ENCODE measurements at places on chromosomes 4 and X.
A peak's percentile ranks its signal among the peaks of the same experiment; 100 is the strongest.

DNA sequence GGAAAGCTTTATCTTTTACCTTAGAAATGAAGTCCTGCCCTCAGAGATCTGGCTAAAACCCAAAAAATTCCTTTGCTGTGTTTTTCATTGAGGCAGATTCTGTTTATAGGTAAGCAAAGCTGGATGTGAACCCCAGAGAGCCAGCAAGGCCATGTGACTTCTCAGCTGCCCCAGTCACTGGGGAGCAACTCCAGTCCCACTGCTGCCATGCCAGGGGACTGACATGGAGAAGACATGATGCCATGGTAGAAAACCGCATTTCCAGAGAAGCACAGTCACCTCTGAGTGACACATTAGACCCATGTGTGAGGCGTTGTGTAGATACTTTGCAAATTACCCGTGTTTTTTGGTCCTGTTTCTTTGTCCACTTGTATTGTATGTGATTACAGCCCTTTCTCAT lies 45.4 kb downstream of the PTTG2 start:
- no peak for DNase-seq

GRCh38 chr4:1509366-1509765 lies 103.1 kb upstream of the NKX1-1 start:
- no peak for DNase-seq

DNA sequence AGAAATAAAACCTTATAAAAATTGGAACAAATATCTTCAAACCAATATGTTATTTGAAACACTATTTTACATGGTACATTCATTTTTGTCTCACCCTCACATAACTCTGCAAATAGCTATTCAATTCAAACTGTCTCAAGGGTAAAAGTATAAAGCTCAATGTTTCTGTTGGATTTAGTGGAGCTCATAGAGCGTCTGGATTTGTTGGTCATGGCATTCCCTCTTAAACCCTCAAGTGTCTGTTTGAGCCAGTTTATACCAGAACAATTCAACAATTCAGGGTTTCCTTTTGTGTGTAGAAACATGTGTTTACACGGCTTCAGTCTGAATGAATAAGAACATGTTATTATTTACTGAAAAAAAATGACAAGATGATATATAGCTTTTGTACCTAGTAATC lies 161.6 kb downstream of the PCDH18 start:
- no peak for DNase-seq

- no peak for DNase-seq
Observed at GRCh38 chr4:67892905-67893304, 9.1 kb upstream of the TMPRSS11D start.

DNA sequence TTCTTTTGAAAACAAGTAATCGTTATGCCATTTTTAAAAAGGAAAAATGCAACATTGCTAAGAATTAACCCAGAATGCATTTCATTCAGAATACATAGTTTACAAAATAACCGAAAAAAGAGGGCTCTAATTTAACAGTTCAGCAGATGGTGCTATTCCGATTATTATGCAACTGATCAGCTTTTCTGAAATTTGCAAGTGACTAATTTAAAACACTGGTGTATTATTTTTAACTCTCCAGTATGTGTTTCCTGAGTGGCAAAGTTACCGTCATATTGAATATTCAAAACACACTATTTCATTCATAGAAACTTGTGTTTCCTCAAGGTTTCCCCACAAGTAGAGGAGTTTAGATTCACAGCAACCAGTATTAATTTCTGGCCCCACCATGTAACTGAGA lies 21.1 kb downstream of the ZBTB49 start:
- DNase-seq: no peak

- no peak for DNase-seq
Observed at GRCh38 chr4:177484613-177485021, 42.4 kb upstream of the AGA start.

DNA sequence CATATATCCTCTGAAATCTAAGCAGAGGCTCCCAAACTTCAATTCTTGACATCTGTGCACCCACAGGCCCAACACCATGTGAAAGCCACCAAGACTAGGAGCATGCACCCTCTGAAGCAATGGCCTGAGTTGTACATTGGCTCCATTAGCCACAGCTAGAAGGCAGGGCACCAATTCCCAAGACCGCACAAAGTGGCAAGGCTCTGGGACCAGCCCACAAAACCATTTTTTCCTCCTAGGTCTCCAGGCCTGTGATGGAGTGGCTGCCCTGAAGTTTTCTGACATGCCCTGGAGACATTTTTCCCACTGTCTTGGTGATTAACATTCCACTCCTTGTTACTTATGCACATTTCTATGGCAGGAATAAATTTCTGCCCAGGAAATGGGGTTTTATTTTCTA lies 232.2 kb upstream of the GRID2 start:
- DNase-seq: no peak

DNA sequence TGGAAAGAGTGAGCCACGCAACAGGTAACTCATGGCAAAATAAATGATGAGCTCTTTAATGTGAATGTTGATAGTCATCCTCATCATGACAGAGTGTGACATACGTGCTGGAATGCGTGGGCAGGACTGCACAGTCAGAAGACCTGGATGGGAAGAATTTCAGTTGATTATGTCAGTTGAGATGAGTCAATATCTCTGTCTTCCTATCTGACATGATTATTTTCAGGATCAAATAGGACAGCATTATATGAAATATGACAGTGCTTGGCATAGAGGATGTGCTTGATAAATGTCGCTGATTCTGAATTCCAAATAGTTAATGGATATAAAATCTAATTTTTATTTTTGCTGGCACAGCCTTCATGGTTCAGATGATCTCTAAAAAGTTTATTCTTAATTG lies 95.1 kb downstream of the IL15 start:
- DNase-seq: no peak

GRCh38 chr4:163600727-163601126 lies 106.2 kb downstream of the TMA16 start:
- DNase-seq: no peak

DNA sequence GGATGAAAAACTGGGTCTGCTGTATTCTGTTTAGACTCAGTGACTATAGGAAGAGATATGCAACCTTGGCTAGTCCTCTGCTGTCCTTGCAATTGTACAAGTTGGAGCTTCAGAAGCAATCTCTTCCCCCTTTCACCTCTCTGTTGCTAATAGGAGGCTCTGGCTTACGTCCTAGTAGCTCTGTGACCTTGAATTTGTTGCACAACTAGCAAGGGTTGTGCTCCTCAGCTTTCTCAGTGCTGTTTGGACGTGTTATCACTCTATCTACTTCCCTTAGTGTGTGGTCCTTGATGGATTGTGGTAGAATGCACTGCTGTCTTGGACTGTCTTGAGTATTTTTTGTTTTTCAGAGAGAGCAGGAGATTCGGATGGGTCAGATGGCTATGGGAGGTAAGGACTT lies 3.4 kb upstream of the ITGB1BP2 start:
- DNase-seq: no peak

DNA sequence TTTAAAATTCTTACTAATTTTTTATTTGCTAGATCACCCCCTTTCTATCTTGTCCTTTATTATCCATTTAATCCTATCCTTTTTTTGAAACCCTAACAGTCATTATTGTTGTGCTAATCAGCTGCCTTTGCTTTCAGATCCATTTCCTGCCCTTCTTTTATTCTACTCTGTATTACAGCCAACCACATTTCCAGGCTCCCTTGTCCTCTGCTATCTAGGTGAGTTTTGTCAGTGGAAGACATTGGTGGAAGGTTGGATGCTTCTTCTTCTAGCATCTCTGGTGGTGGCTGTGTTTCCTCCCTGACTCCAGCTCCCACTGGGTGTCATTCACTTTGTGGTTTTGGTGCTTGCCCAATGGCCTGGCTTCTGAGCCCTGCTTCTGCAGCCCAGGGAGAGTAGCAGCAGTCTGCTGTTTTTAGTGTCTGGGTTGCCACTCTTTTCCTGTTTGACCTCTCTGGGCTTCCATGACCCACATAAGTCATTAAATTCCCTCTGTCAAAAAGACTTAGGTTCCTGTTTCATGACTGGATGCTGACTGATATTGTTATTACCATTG lies 225.2 kb upstream of the PGRMC2 start:
- DNase-seq: no peak

- DNase-seq: no peak
Observed at GRCh38 chrX:22922961-22923360, 76.8 kb upstream of the DDX53 start.

DNA sequence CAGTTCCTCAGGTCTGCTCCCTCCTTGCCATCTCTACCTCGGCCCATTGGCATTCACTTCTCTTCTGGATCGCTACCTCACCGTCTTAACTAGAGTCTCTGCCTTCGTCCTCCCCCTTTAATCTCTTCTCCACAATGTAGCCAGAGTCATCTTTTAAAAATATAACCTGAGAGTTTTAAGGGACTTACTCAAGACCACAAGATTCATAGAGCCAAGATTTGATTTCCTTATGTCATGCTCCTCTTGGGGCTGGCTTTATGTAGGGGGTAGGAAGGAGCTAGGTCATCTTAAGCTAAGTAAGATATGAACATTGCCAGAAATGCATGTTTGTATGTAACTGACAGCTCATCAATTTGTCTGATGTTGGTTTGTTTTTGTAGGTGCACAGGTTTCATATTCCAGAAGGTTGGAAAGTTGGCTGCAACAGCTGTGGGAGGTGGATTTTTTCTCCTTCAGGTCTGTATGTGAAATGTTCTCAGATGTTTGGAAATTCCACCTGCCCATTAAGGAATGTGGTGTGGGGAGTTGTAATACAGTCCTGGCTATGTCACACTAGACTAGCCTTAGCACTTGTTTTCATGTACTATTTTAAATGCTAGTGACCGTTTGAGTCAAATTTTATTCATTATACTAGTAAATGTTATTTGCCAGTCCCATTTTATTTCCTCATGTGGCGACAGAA lies 19.6 kb downstream of the FUNDC2 start:
- DNase-seq: no peak

DNA sequence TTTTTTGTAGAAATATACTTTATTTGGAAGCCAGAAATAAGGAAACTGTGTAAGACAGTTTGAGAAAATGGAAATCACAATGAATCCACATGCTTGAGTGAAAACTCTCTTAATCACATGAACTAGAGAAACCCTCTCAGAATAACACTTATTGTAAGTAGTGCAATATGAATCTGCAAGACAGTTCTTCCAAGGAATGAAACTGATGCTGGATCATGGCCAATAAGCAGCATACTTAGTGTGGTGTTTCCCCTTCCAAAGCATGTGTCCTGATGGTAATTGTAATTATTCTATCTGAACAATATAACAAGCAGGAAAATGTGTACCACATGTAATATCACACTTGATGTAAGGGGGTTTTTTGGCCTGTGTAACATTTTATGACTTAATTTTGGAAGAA lies 1870.5 kb upstream of the TENM3 start:
- DNase-seq: no peak

GRCh38 chr4:121255986-121256750 lies 92.0 kb upstream of the TNIP3 start:
- peak; percentile 34 for DNase-seq

GRCh38 chrX:76148041-76148665 lies 24.7 kb upstream of the PBDC1 start:
- DNase-seq: no peak

- DNase-seq: no peak
Observed at GRCh38 chrX:155893521-155893920, 12.4 kb downstream of the VAMP7 start.

DNA sequence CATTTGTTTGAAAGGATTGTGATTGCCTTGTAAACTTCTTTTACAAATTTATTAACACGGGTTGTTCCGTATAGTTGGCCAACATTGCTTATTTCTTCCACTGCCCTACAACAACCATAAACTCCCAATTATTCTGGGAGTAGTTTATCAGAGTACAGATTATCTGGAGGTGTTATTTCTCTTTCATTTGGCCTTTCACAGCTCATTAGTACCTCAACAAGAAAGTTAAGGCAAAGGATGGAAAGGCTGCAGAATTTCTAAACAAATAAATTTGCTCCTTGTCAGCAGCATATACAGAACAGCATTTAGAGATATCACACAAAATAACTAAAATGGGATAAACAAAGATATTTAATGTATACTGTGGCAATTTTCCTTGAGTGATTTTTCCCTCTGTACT lies 548.8 kb downstream of the DMD start:
- no peak for DNase-seq

DNA sequence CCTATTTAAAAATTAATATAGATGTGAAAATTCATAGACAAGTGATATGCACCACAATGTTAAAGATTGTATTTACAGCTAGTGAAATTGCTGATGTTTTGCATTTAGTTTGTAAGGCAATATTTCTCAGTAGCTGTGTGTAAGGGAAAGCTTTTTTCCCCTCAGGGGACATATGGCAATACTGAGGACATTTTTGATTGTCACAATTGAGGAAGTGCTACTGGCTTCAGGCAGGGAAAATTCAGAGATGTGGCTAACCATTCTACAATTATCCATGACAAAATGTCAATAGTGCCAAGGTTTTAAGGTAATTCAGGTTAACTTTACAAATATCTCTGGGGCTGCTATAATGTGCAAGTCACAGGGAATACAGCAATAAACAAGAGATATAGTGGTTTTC lies 66.1 kb upstream of the IL15 start:
- DNase-seq: no peak

GRCh38 chr4:33184657-33185290 lies 2464.6 kb downstream of the PCDH7 start:
- DNase-seq: no peak

- DNase-seq: no peak
Observed at GRCh38 chr4:155761916-155762315, 3.1 kb downstream of the GUCY1B1 start.

DNA sequence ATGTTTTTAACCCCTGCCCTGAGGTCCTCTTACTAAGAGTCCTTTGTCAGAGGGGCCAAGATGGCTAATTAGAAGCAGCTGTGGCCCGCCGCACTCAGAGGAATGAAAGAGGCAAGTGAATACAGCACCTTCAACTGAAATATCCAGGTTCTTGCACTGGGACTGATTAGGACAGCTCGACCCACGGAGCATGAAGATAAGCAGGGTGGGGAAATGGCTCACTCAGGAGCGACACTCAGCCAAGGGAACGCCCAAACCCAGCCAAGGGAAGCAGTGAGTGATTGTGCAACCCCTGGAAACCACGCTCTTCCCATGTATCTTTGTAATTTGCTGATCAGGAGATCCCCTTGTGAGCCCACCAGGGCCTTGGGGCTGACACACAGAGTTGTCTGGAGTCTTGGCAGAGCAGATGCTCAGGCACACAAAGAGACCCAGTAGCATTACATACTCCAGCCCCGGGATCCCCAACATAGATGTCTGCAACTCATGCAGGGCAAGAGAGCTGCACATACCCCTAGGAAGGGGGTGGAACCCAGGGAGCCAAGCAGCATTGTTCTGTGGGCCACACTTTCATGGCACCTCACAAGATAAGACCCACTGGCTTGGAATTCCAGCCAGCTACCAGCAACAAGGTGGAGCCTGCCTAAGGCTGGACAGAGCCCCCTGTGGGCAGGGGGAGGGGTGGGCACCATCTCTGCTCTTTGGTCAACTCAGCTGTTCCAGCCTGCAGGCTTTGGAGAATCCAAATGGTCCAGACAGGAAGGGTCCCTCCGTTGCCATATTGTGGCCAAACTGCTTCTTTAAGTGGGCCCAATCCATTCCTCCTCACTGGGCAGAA lies 23.3 kb downstream of the F8A3 start:
- DNase-seq: no peak

GRCh38 chrX:23759821-23760220 lies 16.7 kb upstream of the ACOT9 start:
- no peak for DNase-seq

- DNase-seq: no peak
Observed at GRCh38 chr4:145520172-145520571, 38.5 kb downstream of the SMAD1 start.

- DNase-seq: no peak
Observed at GRCh38 chr4:108166038-108166437, 2.7 kb downstream of the LEF1 start.

GRCh38 chr4:134668237-134668636 lies 466.6 kb upstream of the PABPC4L start:
- DNase-seq: no peak

GRCh38 chr4:186845137-186845842 lies 121.6 kb upstream of the FAT1 start:
- DNase-seq: no peak

Data from stimulated activated CD8-positive, alpha-beta memory T cell treated with anti-CD3 and anti-CD28 coated beads, Interleukin-4, amount 100 ng/mL, for 4 hours (primary cell).